NCI-H510A treated with DMSO at 0.1 percent for 48 hours (cell line): ENCODE measurements at places on chromosomes 12 and 14.
A peak's percentile ranks its signal among the peaks of the same experiment; 100 is the strongest.

DNA sequence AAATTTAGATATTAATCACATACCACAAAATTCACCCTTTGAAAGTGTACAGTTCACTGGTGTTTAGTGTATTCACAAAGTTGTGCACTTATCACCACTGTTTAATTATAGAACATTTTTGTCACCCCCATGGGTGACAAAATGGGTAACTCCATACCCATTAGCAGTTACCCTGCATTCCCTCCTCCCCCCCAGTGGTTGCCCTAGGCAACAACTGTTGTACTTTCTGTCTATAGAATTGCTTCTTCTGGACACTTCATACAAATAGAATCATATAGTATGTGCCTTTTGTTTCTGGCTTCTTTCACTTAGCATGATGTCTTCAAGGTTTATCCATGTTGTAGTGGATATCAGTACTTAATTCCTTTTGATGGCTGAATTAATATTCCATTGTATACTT, 52.7 kb downstream of the FBXO34 start:
- DNase-seq = no peak

GRCh38 chr12:2255311-2255710, 202.5 kb downstream of the CACNA1C start:
- no peak for DNase-seq

- no peak for DNase-seq
Observed at GRCh38 chr12:201361-201760, 12.6 kb downstream of the SLC6A12 start.

DNA sequence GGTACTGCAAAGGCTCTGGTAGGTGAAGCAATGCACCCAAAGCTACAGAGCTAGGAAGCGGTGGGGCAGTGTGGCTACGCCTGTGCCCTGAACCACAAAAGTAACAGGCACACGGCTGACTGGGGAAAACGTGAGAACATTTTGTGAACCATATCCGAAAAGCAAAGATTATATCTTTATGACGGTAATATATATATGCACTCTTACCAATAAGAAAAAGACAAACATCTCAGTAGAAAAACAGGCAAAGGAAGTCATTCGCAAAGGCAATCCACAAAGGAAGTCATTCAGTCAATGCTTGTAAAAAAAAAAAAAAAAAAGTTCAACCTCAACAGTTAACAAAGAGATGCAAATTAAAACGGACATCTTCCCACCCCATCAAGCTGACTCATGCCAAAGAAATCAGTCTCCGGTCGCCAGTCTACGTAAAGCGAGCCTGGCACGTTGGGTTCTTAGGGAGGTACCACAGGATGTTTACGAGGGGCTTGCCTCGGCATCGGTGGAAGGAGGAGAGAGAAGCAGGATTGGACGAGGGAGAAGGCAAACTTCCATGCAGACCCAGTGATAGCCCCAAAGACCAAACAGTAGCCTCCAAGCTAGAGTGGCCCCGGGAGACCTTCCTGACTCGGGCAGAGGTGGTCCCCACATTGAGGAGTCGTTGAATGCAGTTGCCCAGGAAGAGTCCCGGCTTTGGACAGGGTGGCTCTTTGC, 39.4 kb upstream of the PPP2R5C start:
- no peak for DNase-seq

DNA sequence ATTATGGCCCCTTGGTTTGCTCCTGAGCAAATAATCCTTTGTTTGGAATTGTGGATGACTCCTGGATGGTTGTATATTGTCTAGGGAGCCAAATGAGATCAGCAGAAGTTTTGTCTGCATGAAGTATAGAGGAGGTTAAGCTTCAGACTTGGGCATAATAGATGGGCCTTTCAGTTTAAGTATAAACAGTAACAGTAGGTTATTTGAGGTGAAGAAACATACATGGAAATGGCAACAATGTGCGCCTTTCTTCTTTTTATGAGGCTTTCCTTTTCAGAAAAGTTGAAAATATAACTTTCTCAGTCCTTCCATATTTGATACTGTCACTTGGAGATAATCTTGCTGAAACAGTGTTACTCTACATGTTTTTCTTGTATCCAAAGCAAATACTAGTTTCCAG, 63.7 kb upstream of the PPP1R12A start:
- no peak for DNase-seq

DNA sequence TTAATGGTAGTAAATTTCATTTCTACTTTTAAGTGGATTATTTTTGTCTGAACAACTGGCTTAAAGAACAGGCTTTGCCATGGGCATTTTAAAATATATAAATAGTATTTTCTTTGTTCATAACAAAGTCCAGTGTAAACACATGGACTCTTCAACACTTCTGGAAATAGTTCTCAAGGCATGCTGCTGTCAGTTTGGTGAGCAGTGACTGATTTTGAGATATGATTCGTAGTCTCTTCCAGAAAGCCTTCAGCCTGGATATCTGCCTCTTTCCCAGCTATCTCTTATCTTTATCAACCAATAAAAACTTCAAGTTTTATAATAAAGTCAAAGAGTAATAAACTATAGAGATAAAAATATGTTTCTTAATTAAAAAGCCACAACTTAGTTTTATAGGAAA, 110.7 kb downstream of the NAV3 start:
- DNase-seq = no peak

GRCh38 chr12:124210991-124211577, 83.8 kb upstream of the RFLNA start:
- no peak for DNase-seq

- no peak for DNase-seq
Observed at GRCh38 chr14:105541218-105541875, 15.0 kb downstream of the TMEM121 start.

DNA sequence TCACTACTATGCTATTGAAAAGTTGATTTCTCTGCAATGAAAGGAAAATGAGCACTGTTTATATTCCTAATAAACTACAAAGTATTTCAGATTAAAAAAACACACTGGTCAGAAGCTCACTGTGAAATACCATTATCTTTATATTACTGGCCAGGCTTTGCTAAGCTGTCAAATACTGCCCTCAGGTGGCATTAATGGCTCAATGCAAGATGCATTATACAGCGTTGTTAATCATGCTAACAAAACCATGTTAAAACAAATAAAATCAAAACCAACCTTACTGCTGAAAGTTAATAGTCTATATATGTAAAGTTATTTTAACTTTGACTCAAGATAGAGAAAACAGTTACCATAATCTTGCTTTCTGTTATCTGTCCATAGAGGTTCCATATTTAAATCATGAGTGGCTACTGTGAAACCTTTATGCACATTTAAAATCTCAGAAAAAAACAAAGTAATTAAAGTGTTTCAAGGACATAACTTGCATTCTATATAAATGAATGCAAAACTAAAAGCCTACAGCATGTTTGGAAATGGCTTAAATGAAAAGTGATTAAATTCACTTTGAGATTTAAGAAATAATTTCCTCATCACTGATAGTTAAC, 121.7 kb downstream of the RALGAPA1 start:
- DNase-seq = peak; percentile 89

- no peak for DNase-seq
Observed at GRCh38 chr14:95256776-95257060, 63.0 kb downstream of the CLMN start.

- DNase-seq = no peak
Observed at GRCh38 chr14:99234355-99234754, 37.6 kb downstream of the BCL11B start.

DNA sequence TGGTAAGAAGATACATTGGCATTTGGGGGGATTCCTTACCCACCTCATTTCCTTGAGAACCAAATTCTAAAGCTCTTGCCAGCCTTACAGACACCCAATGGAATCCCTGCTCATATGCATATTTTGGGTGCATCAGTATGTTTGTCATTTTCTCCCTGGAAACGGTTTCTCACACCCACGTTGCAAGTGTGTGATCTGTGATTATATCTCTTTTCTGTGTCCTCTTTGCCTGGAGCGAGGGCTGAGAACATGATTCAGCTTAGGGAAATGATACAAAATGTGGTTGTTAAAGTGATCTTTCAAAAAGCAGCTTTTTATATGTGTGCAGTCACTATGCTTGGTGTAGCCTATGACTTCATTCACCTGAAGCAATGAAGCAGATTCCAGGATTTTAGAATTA, 52.0 kb downstream of the KCNMB4 start:
- no peak for DNase-seq

GRCh38 chr12:100266835-100267602, at the start of the genes DEPDC4 and SCYL2:
Gene DEPDC4, minus strand, starts transcription at chr12:100267079. Its CDS starts 3 bp downstream, at chr12:100267076.
Gene SCYL2, plus strand, starts transcription at chr12:100267177. Its CDS starts 15,794 bp downstream, at chr12:100282971.
- DNase-seq = peak; percentile 88
